SJCRH30 (cell line): ENCODE measurements at places on chromosomes 5 and 9.

DNA sequence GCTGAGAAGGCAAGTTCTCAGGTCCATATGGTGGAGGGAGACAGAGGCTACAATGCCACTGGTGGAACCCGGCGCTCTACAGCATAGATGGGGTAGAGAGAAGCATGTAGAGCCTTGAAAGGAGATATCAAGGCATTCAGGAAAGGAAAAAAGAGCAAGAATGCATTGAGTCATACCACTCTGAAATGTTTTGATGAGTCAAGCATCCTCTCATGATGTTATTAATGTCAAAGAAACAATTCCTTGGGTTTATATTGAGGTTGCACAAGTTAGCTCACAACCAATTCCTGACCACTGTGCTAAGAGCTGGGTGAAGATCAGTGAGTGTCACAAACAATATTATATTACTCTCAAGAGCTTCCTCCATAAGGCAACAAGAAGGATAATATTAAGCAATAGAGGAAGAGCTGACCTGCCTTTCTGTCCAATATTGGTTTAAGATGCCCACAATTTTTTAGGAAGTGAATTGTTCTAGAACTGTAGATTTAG, 178.0 kb downstream of the RFK start:
- no peaks in the 10 kb centered on the region for H3K4me1 ChIP-seq
- no peaks in the 10 kb centered on the region for H3K27me3 ChIP-seq
- DNase-seq, result no peak
- H3K36me3 ChIP-seq, result no peaks in the 10 kb centered on the region
- no peak overlapping the region for H3K27ac ChIP-seq

DNA sequence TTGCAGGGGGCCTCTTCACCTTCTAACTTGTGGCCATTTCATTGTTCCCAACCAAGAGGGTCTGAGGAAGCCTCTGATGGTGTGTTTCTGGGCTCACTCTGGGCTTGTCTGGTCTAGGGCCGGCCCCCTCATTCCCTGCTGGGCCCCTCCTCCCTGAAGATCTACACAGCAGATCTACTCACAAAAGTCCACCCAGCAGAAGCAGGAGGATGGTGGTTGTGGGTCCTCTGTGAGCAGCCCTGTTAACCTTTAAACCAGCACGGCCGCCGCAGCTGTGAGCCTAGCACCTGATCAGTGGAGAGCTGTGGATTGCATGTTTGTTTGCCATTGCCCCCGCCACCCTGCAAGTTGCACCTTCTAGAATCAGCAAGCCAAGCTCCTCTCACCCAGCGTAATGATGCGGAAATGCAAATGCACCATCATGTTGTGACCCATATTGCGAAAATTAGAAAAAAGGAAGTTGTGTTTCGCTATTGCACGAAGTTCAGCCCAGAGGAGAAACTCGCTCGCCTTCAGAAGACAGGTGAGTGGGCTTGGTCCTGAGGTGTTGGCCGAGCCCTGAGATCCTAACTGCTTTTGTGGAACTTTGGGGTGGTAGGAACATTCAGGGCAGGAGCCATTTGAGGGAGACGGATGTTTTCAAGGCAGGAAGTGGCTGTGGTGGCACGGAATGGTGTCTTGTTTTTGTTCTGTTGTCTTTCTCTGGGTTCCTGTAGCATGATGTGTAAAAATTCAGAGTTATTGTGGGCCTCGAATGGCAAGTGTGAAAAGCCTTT, 16.7 kb downstream of the FGD3 start:
- H3K27me3 ChIP-seq, result peaks cover 12% of the 10 kb centered on the region; the same call in 1 of the 2 replicates
- no peak overlapping the region for H3K4me3 ChIP-seq
- peaks cover 5% of the 10 kb centered on the region for H3K4me1 ChIP-seq
- no peaks in the 10 kb centered on the region for H3K36me3 ChIP-seq

DNA sequence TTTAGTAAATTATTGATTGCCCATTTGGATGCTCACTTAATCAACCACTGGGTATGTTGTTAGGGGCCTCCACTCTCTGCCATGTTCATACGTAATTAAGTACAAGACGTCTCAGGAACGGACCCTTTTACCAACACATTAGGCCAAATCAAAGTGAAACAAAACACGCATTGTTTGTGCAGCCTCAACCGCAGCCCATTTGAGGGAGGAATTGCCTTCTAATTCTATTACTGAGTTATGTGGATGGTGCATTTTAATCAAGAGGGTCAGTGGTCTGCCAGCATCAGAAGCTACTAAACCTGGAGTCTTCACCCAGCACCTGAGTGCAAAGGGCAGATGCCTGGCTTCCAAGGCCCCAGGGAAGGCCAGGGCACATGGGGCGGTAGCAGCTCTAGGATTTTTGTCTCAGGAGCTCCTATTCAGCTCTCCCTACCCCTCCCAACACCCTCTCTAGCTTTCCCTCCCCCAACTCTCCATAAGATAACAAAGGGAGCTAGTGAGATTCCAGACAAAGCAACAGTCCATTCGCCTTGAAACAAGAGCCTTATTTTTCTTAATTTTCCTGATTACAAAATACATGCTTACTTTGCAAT, 7.9 kb upstream of the MED27 start:
- no peak for DNase-seq
- H3K27me3 ChIP-seq, result peaks cover 3% of the 10 kb centered on the region; the same call in 1 of the 2 replicates

- H3K27me3 ChIP-seq, result no peaks in the 10 kb centered on the region; the same call in none of the 2 replicates
- peak; percentile 11 for DNase-seq
- no peak overlapping the region for H3K4me3 ChIP-seq
Measured at GRCh38 chr9:75455444-75455921, 367.2 kb downstream of the OSTF1 start.

- DNase-seq, result no peak
- no peak overlapping the region for H3K4me3 ChIP-seq
- no peak overlapping the region for H3K27ac ChIP-seq
- peaks cover 19% of the 10 kb centered on the region for H3K4me1 ChIP-seq
Measured at GRCh38 chr9:79684711-79685575, 113.2 kb downstream of the TLE4 start.

- peaks cover 11% of the 10 kb centered on the region; the same call in 1 of the 2 replicates for H3K4me1 ChIP-seq
- no peak overlapping the region for H3K27ac ChIP-seq
- H3K4me3 ChIP-seq, result no peak overlapping the region
- no peaks in the 10 kb centered on the region for H3K36me3 ChIP-seq
Measured at GRCh38 chr9:68560071-68560844, 19.6 kb upstream of the TMEM252 start.

DNA sequence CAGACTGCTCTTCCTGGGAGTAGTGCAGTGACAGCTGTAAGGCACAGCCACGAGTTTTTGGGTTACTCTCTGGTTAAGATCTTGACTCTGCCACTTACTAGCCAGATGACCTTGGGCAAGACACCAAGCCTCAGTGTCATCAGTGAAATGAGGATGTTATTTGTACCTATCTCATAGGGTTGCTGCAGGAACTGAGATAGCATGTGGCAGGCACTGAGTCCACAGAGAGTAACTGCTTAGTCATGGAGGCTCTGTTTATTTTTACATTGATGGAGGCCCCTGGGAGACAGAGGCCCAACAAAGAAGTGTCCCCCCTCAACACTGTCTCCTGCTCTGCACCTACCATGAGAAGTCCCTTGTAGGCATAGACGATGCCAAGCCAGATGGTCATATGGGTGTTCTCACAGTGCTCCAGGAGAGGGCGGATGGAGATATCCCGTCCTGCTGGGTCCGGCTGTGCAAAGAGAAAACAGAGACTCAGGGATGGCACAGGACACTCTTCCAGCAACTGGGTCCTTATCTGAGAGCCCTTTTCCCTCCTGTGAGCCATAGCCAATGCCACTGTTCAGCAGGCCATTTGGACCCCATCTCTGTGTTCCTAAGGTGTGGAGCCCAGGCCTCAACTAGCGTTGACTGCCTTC, 55.4 kb upstream of the TBC1D2 start:
- no peaks in the 10 kb centered on the region for H3K36me3 ChIP-seq
- DNase-seq, result no peak
- no peak overlapping the region for H3K27ac ChIP-seq
- H3K27me3 ChIP-seq, result no peaks in the 10 kb centered on the region
- H3K4me1 ChIP-seq, result no peaks in the 10 kb centered on the region

- H3K27me3 ChIP-seq, result peaks cover 13% of the 10 kb centered on the region
- H3K4me3 ChIP-seq, result no peak overlapping the region
- no peak overlapping the region for H3K27ac ChIP-seq
- no peaks in the 10 kb centered on the region for H3K36me3 ChIP-seq
- peaks cover 6% of the 10 kb centered on the region for H3K4me1 ChIP-seq
Measured at GRCh38 chr9:135289081-135289491, 190.5 kb upstream of the PPP1R26 start.

DNA sequence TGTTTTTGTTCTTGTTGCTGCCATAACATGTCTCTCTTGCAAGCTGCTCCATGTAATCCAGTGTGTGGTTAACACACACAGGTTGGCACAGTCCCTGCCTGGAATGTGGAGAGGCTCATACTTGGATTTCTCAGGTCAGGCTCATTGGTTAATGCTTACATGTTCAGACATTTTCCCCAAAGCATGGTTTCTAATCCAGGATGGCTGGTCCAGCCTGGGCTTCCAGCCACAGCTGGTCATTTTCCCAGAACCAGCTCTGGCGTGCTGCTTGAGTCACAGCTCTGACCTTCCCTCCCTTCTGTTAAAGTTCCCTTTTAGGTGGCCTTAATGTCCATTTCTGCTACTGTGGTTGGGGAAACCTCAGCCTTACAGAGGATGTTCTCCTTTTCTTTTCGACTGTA, 294.3 kb downstream of the TAF11L14 start:
- no peaks in the 10 kb centered on the region for H3K27me3 ChIP-seq
- DNase-seq, result no peak
- H3K27ac ChIP-seq, result no peak overlapping the region

DNA sequence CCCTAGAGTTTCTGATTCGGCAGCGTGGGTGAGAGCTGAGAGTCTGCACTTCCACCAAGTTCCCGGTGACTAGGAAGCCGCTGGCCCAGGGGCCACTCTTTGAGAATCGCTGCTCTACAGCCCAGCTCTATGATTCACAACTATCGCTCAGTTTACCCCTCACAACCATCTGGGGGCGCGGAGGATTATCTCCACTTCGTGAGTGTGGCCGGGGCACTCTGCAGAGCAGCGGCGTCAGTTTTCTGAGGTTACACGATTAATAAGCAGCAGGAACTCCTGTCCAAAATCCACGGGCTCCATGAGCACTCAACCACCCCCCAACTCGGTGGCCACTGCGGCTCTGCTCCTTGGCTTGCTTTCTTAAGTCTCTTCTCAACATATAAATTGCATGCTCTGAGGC, 19.3 kb downstream of the CORO2A start:
- no peak for DNase-seq
- 0 out of 2 replicates have a peak, but pooled peaks cover 9% of the 10 kb centered on the region for H3K27me3 ChIP-seq
- H3K4me3 ChIP-seq, result no peak overlapping the region
- H3K27ac ChIP-seq, result no peak overlapping the region
- H3K36me3 ChIP-seq, result no peaks in the 10 kb centered on the region

GRCh38 chr5:28957450-28957849, 1919.1 kb upstream of the CDH9 start:
- no peaks in the 10 kb centered on the region for H3K4me1 ChIP-seq
- no peak overlapping the region for H3K4me3 ChIP-seq

GRCh38 chr5:148880696-148881095, 54.3 kb downstream of the ADRB2 start:
- DNase-seq, result no peak
- peaks cover 4% of the 10 kb centered on the region for H3K27me3 ChIP-seq
- no peak overlapping the region for H3K4me3 ChIP-seq
- no peak overlapping the region for H3K27ac ChIP-seq
- no peaks in the 10 kb centered on the region for H3K4me1 ChIP-seq

DNA sequence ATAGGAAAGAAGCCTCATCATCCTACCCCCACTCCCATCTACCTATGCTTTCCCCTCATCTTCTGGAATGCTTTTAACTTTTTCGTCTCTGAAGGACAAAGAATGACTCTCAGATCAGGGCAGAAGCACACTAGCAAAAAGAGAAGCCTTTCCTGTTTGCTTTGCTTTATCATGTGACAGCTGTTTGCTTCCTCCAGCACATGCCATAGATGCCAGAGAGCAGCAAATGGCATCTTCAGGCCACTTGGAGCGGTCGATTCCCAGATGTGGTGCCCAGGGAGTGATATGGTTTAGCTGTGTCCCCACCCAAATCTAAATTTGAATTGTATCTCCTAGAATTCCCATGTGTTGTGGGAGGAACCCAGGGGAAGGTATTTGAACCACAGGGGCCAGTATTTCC, 294.8 kb downstream of the GADD45G start:
- no peaks in the 10 kb centered on the region for H3K27me3 ChIP-seq
- peaks cover 17% of the 10 kb centered on the region for H3K4me1 ChIP-seq
- no peak overlapping the region for H3K4me3 ChIP-seq
- peak overlapping the region; percentile 17; the same call in 1 of the 2 replicates for H3K27ac ChIP-seq

- no peak for DNase-seq
- no peak overlapping the region for H3K27ac ChIP-seq
- H3K27me3 ChIP-seq, result no peaks in the 10 kb centered on the region
- no peaks in the 10 kb centered on the region for H3K4me1 ChIP-seq
- H3K36me3 ChIP-seq, result no peaks in the 10 kb centered on the region
- H3K4me3 ChIP-seq, result no peak overlapping the region
Measured at GRCh38 chr5:156991714-156992113, 28.7 kb upstream of the TIMD4 start.

DNA sequence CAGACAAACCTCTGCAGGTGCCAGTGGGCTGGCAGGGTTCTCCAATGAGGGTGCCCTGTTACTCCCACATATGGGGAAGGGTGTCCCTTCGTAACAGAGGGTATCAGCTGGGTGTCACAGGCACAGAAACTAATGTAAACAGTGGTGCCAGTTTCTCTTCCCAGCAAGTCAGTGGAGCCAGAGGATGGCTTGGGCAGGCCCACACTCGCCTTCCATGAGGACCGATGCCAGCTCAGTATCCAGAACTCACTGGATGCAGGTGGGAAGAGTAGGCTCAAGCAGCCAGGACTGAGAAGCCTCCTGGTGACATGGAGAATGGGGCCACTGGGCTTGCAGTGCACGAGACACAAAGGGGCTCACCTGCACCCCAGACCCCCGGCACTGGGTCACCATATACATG, 30.4 kb downstream of the FSTL4 start:
- H3K4me1 ChIP-seq, result no peaks in the 10 kb centered on the region
- H3K4me3 ChIP-seq, result no peak overlapping the region
- H3K27ac ChIP-seq, result no peak overlapping the region
- H3K27me3 ChIP-seq, result no peaks in the 10 kb centered on the region
- DNase-seq, result no peak
- no peaks in the 10 kb centered on the region for H3K36me3 ChIP-seq

DNA sequence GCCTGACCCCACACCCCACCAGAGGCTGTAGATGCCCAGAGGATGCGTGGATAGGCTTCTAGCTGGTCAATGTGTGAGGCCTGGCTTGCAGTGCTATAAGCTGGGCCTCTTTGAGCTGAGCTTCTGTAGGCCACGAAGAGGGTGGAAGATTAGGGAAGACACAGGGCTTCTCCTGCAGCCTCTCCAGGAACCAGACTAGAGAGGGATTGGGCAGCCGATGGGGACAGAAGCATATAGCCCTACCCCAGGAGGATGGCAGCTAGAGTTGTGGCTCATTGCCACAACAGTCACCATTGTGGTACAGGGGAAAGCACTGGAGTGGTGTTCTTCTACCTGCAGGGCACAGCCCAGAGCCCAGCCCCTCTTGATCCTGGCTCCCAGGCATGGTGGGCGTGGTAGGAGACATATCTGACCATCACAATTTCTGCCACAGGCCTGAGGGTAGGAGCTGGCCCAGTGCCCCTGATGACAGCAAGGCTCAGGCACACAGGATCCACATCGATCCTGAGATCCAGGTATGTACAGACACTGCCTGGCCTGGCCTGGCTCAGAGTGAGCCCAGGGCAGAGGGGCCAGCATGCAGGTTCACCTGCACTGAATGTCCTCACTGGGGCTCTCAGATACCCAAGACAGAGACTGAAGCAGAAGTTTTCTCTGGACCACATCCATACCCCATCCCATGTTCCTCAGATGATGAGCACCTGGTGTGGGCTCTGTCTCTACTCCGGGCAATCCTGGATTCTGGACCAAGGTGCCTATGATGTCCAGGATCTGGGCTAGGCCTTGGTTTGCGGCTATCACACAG, 8.7 kb downstream of the PDLIM4 start:
- no peaks in the 10 kb centered on the region for H3K27me3 ChIP-seq
- no peak for DNase-seq
- peaks cover 47% of the 10 kb centered on the region for H3K4me1 ChIP-seq
- H3K36me3 ChIP-seq, result peaks cover 71% of the 10 kb centered on the region
- H3K27ac ChIP-seq, result no peak overlapping the region
- H3K4me3 ChIP-seq, result no peak overlapping the region
